ENCODE measurements at places on chromosomes 6 and 20.

GRCh38 chr6:168157272-168158212 lies 78.5 kb upstream of the FRMD1 start:
- no peaks in the 10 kb centered on the region for H3K27me3 ChIP-seq
- DNase-seq, result peak; percentile 56
- no peaks in the 10 kb centered on the region for H3K36me3 ChIP-seq
- H3K4me3 ChIP-seq, result no peak overlapping the region
- peak overlapping the region; percentile 70 for H3K27ac ChIP-seq
- peaks cover 13% of the 10 kb centered on the region for H3K4me1 ChIP-seq

GRCh38 chr6:21359926-21360325 lies 233.6 kb upstream of the SOX4 start:
- H3K27ac ChIP-seq, result no peak overlapping the region
- H3K4me1 ChIP-seq, result no peaks in the 10 kb centered on the region
- H3K27me3 ChIP-seq, result no peaks in the 10 kb centered on the region
- DNase-seq, result no peak
- no peak overlapping the region for H3K4me3 ChIP-seq

- no peaks in the 10 kb centered on the region for H3K27me3 ChIP-seq
- H3K4me1 ChIP-seq, result no peaks in the 10 kb centered on the region
- H3K36me3 ChIP-seq, result no peaks in the 10 kb centered on the region
- H3K4me3 ChIP-seq, result no peak overlapping the region
- no peak overlapping the region for H3K27ac ChIP-seq
Observed at GRCh38 chr6:118372413-118372812, 175.7 kb upstream of the PLN start.

- DNase-seq, result no peak
- no peaks in the 10 kb centered on the region for H3K4me1 ChIP-seq
- no peak overlapping the region for H3K4me3 ChIP-seq
- H3K27me3 ChIP-seq, result peaks cover 8% of the 10 kb centered on the region
- no peak overlapping the region for H3K27ac ChIP-seq
Observed at GRCh38 chr20:61732511-61733210, 333.0 kb downstream of the TAF4 start.

GRCh38 chr20:53672484-53673129 lies 79.0 kb upstream of the ZNF217 start:
- H3K27me3 ChIP-seq, result no peaks in the 10 kb centered on the region
- DNase-seq, result no peak
- H3K36me3 ChIP-seq, result no peaks in the 10 kb centered on the region
- no peaks in the 10 kb centered on the region for H3K4me1 ChIP-seq
- no peak overlapping the region for H3K27ac ChIP-seq

- H3K27ac ChIP-seq, result no peak overlapping the region
- H3K4me1 ChIP-seq, result no peaks in the 10 kb centered on the region
- DNase-seq, result no peak
- no peak overlapping the region for H3K4me3 ChIP-seq
- H3K36me3 ChIP-seq, result no peaks in the 10 kb centered on the region
Observed at GRCh38 chr6:6392214-6393068, 72.0 kb upstream of the F13A1 start.

GRCh38 chr6:79796197-79796596 lies 151.2 kb downstream of the ELOVL4 start:
- H3K27ac ChIP-seq, result no peak overlapping the region
- no peaks in the 10 kb centered on the region for H3K4me1 ChIP-seq
- no peaks in the 10 kb centered on the region for H3K36me3 ChIP-seq
- no peak for DNase-seq
- H3K4me3 ChIP-seq, result no peak overlapping the region
- no peaks in the 10 kb centered on the region for H3K27me3 ChIP-seq

DNA sequence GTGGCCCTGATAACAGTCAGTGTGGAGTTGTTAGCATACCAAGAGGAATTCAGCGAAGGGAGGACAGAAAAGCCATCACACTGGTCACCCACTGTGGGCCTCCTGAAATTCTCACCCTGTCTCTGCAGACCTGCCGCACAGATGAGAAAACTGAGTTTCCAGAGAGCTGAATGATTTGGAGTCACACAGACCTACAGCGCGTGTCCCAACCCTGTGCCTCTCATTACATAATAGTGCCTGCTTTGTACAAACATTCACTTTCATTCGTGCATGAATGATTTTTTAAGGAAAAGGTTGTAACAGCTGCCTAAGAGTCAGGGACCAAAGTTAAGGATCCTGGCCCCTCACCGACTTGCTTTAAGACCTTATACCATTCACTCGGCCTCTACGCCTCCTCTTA lies 62.7 kb downstream of the THBS2 start:
- no peak overlapping the region for H3K4me3 ChIP-seq
- H3K27me3 ChIP-seq, result no peaks in the 10 kb centered on the region
- no peaks in the 10 kb centered on the region for H3K4me1 ChIP-seq
- no peaks in the 10 kb centered on the region for H3K36me3 ChIP-seq
- no peak overlapping the region for H3K27ac ChIP-seq

DNA sequence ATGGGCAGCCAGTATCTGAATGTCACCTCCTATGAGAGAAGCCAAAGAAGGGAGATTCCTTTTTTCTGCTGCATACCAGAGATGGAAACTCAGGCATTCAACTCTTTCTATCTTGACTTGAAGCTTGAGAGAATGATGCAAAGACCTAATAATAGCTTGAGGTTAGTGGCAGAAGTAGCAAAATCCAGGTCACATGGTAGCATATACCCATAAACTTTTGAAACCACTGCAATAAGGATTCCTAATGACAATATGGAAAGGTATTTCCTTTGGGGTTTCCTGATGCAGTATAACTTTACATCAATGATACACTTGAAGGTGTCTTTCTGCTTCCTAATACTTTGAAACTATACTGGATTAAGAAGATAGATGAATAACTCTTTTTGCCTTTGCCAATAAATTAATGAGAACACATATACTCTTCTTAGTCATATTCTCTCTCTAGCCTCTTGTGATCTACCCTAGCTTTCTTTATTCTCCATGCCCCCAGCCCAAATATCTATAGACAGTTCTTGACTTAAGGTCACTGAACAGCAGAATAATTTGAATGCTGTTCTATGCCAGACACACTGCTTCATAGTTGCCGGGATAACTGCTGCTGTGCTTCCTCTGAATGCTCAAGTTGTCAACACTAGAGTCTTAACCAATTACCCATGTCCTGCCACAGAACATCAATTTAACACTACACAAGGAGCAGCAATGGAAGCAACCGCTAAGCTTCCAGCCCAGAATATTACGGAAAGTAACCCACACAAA lies 155.5 kb upstream of the SIM1 start:
- no peak overlapping the region for H3K4me3 ChIP-seq
- DNase-seq, result no peak

DNA sequence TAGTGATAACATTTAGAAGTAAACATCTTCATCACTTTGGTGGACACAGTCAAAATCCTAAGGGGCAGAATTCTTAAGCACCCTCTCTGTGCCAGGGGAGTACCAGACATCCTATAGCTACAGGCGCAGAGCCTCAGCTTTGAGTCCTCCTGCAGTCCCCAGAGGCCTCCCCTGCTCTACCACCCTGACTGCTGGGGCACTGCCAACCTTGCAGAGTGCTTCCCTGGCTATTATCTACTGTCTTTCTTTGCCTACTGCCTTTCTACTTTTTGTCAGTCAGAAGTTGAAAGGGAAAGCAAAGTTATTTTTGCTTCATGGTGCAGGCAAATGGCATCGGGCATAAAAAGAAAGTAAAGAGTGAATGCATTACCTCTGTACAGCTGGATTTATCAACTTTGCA lies 80.1 kb downstream of the AIG1 start:
- no peaks in the 10 kb centered on the region for H3K4me1 ChIP-seq
- no peaks in the 10 kb centered on the region for H3K27me3 ChIP-seq
- no peak for DNase-seq
- H3K4me3 ChIP-seq, result no peak overlapping the region

GRCh38 chr6:34301408-34301807 lies 52.6 kb upstream of the SMIM29 start:
- H3K36me3 ChIP-seq, result no peaks in the 10 kb centered on the region
- no peak for DNase-seq
- H3K4me1 ChIP-seq, result no peaks in the 10 kb centered on the region
- H3K4me3 ChIP-seq, result no peak overlapping the region

DNA sequence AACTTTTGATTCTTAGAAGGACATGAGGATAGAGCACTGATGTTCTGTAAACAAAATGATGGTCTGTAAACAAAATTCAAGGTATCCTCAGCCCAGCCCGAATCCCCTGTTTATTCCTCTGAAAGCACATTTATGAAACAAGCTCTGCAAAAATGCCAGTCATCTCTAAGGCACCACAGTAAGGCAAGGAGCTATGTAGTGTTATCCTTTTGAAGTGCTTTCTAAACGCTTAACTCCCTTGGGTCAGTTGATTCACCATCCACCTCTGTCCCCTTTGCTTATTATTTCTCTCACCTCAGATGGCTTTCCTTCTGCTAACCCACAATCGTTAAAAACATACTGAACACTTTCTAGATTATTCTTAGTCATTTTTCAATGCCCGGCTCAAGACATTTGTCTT lies 93.8 kb downstream of the ATXN1 start:
- DNase-seq, result no peak
- H3K27me3 ChIP-seq, result no peaks in the 10 kb centered on the region
- H3K36me3 ChIP-seq, result no peaks in the 10 kb centered on the region
- peaks cover 4% of the 10 kb centered on the region for H3K4me1 ChIP-seq

- no peaks in the 10 kb centered on the region for H3K27me3 ChIP-seq
- DNase-seq, result no peak
- no peaks in the 10 kb centered on the region for H3K4me1 ChIP-seq
- no peaks in the 10 kb centered on the region for H3K36me3 ChIP-seq
Observed at GRCh38 chr20:1897965-1898464, 2.8 kb downstream of the SIRPA start.

DNA sequence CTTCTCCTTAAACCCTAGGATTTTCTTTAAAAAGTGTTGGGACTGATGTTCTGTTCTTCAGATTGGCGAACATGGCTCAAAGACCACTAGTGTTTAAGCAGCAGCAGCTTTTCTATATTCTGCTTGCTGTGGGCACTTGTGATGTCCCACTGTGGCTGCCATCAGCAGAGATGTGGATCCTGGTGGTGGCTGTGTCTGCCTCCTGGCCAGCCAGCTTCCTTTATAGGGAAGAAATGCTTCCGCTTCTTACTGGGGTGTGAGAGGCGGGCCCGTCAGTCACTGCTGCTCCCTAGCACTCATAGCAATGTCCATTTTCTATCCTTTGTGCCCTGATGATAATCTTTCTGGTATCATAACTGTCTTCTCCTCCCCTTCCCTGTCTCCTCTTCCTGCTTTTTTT lies 66.7 kb upstream of the ESR1 start:
- no peaks in the 10 kb centered on the region for H3K4me1 ChIP-seq
- H3K27ac ChIP-seq, result no peak overlapping the region
- H3K4me3 ChIP-seq, result no peak overlapping the region
- H3K36me3 ChIP-seq, result no peaks in the 10 kb centered on the region
- DNase-seq, result no peak
- H3K27me3 ChIP-seq, result no peaks in the 10 kb centered on the region

- H3K4me3 ChIP-seq, result no peak overlapping the region
- no peaks in the 10 kb centered on the region for H3K4me1 ChIP-seq
- H3K27me3 ChIP-seq, result no peaks in the 10 kb centered on the region
- H3K27ac ChIP-seq, result no peak overlapping the region
Observed at GRCh38 chr6:169498916-169499513, 202.8 kb downstream of the WDR27 start.

GRCh38 chr20:41068806-41069205 lies 40.2 kb downstream of the TOP1 start:
- DNase-seq, result no peak
- no peak overlapping the region for H3K4me3 ChIP-seq
- no peaks in the 10 kb centered on the region for H3K27me3 ChIP-seq

- H3K27me3 ChIP-seq, result no peaks in the 10 kb centered on the region
- peaks cover 3% of the 10 kb centered on the region for H3K4me1 ChIP-seq
- H3K36me3 ChIP-seq, result no peaks in the 10 kb centered on the region
- no peak overlapping the region for H3K4me3 ChIP-seq
Observed at GRCh38 chr6:2378891-2379652, 133.7 kb upstream of the GMDS start.

- DNase-seq, result no peak
- H3K27ac ChIP-seq, result no peak overlapping the region
- no peaks in the 10 kb centered on the region for H3K27me3 ChIP-seq
- H3K4me1 ChIP-seq, result no peaks in the 10 kb centered on the region
- no peak overlapping the region for H3K4me3 ChIP-seq
- H3K36me3 ChIP-seq, result no peaks in the 10 kb centered on the region
Observed at GRCh38 chr6:4420160-4420865, 284.9 kb upstream of the ECI2 start.

DNA sequence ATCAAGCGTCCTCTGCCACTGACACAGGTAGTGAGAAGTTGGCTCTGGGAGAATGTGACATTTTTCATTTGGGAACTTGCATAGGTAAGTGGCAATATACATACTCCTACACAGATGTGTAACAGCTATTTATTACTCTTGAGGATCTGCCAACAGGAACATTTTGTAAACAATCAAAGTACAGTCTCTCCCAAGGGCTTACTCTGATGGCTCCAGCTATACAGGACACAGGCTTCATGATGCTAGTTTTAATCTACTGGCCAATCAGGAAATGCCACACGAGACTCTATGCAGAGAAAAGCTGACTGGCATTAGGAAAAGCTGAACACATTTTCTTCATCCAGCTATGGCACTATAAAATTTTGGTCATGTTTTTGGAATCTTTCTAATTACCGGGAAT lies 57.8 kb downstream of the POPDC3 start:
- no peaks in the 10 kb centered on the region for H3K36me3 ChIP-seq
- H3K4me3 ChIP-seq, result no peak overlapping the region
- DNase-seq, result peak; percentile 42
- no peak overlapping the region for H3K27ac ChIP-seq

- H3K36me3 ChIP-seq, result no peaks in the 10 kb centered on the region
- no peaks in the 10 kb centered on the region for H3K4me1 ChIP-seq
- no peak overlapping the region for H3K27ac ChIP-seq
- H3K27me3 ChIP-seq, result no peaks in the 10 kb centered on the region
- no peak overlapping the region for H3K4me3 ChIP-seq
- DNase-seq, result no peak
Observed at GRCh38 chr6:39835821-39836295, 43.7 kb downstream of the DAAM2 start.

GRCh38 chr6:150281767-150282166 lies 87.0 kb upstream of the IYD start:
- no peaks in the 10 kb centered on the region for H3K4me1 ChIP-seq
- no peak for DNase-seq
- H3K27ac ChIP-seq, result no peak overlapping the region

- peak overlapping the region; percentile 21 for H3K4me3 ChIP-seq
- no peak overlapping the region for H3K27ac ChIP-seq
- H3K36me3 ChIP-seq, result no peaks in the 10 kb centered on the region
- peaks cover 9% of the 10 kb centered on the region for H3K27me3 ChIP-seq
- no peak for DNase-seq
Observed at GRCh38 chr20:3751675-3752385, 15.7 kb downstream of the ADISSP start.

- H3K4me3 ChIP-seq, result no peak overlapping the region
- no peak overlapping the region for H3K27ac ChIP-seq
- DNase-seq, result no peak
- no peaks in the 10 kb centered on the region for H3K27me3 ChIP-seq
- H3K4me1 ChIP-seq, result no peaks in the 10 kb centered on the region
- no peaks in the 10 kb centered on the region for H3K36me3 ChIP-seq
Observed at GRCh38 chr6:168507730-168508129, 66.7 kb downstream of the SMOC2 start.

GRCh38 chr6:132669690-132670291 lies 10.8 kb upstream of the TAAR1 start:
- no peak overlapping the region for H3K27ac ChIP-seq
- H3K36me3 ChIP-seq, result no peaks in the 10 kb centered on the region
- no peaks in the 10 kb centered on the region for H3K4me1 ChIP-seq
- DNase-seq, result no peak

All from prostate gland (tissue), 2 donors.